ENCODE measurements at places on chromosomes 11 and 22.

DNA sequence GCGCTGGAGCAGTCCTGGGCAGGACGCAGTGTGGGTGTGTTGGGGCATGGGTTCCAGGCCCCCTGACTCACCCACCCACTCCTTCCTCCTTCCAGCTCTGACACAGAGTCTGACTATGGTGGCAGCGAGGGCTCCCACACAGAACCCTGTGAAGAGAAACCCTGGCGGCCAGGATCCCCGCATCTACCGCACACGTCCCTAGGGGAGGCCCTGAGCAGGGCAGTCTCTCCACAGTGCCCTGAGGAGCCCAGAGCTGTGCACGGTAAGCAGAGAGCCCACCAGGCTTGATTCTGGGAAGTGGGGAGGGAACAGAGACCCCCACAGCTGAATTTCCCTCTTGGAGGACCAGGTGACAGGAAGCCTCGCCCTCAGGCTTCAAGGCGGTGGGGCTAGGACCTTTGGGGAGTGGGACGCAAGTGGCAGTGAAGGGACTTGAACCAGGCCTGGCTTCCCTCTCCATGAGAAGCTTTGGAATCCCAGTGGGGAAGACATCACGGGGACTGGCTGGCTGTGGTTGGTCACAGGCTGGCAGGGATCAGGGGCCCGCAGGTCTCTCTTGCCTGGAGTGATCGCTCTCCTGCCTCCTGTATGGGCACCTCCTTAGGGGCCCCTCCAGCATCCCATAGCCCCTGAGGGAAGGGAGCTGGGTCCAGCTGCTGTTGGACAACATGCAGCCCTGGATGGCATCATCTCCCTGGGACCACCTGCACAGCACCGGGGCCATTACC lies 96.4 kb upstream of the PARVA start:
- DNase-seq: no peak

DNA sequence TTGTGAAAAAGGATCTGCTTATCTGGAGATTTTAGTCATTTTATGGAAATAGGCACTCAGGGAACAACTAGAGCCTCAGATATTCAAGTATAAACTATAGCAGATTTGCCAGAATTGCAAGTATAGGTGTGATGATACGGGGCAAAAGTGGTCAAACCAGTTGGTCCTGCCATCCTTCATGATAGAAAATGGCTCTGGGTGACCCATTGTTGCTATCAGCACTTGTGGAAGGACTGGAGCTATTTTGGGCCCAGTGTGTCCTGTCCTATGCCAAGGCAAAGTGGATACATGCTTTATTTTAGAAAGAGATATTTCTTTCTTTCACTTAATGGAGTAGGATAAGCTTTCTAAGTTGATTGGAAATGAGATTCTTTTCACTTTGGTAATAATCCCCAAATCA lies 85.2 kb downstream of the PPP6R3 start:
- no peak for DNase-seq

GRCh38 chr22:39470451-39471291 lies 13.9 kb downstream of the MGAT3 start:
- no peak for DNase-seq

GRCh38 chr11:36622431-36623136 lies 24.5 kb upstream of the RAG2 start:
- DNase-seq: peak; percentile 16

- DNase-seq: no peak
Measured at GRCh38 chr11:83471831-83472727, 185.9 kb upstream of the CCDC90B start.

GRCh38 chr11:65206901-65207300 lies 25.2 kb downstream of the CAPN1 start:
- no peak for DNase-seq

DNA sequence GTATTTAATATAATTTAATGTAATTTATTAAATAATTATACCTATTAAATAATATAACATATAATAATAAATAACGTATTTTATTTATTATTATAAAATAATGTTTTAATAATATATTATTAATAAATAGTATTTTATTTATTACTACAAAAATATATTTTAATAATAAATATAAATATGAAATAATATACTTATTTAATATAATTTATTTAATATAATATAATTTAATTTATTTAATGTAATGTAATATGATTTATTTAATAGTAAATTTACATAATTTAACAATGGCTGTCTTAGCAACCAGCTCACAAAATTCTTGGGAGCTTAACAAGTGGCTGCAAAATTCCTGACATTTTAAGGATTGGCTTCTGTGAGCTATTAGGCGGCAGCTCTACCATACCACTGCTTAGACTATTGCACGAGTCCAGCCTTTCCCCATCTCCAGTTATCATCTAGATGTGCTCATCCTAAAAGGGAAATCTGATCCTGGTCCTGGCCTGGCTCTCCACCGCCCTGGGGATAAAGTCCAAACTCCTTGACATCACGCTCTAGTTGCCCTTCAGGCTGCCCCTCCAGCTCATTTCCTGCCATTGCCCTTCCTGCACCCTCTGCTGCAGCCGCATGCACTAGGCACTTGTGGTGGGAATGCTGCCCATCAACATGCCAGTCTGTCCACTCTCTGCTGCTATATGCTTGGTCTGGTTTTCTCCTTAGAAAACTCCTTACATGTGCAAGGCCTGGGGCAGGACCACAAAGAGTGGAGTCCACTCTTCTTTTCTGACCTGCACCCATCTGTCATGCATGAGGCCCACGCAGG lies 9.8 kb downstream of the MMP20 start:
- no peak for DNase-seq

GRCh38 chr22:23520863-23521440 lies 59.1 kb downstream of the IGLL1 start:
- no peak for DNase-seq

DNA sequence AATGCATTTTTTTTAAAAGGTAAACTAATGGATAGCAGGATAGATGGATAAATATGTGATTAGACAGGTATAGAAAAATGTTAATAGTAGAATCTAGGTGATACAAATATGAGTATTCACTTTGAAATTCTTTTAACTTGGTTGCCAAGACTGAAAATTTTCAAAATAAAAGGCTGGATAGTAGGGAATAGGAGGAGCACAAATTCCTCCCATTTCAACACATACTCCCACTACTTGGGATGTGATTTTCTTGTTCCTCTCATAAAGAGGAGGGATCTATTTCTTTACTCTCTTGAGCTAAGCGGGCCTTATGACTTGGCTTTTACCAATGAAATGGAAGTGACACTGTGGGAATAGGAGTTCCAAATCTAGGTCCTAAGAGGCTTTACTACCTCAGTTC lies 35.9 kb downstream of the PIK3C2A start:
- no peak for DNase-seq

DNA sequence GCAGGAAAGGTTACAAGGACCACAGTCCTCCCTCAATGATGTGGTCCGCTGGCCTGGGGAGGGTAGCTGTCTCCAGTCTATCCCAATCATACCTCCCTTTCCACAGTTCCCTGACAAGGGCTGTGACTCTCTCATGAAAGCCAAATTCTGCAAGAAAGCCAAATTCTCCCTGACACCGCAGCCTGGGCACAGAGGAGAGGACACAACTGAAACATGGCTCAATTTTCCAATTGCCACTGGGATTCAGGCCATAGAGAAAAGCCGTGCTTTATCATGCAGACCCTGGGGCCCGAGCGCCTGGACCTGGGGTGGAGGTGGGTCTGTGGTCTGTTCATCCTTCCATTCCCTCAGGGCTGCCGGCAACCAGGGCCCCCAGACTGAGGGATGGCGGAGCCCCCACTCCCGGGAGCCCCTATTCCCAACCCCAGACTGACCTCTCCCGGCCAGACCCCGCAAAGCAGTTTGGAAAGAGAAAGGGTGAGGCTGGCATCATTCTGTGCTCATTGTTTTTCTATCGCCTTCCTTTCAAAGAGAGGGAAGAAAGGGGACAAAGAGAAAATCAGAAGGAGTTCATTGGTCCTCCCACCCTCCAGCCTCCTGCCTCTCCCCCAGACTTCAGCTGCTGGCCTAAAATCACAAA lies 239.5 kb downstream of the BUD13 start:
- DNase-seq: no peak

DNA sequence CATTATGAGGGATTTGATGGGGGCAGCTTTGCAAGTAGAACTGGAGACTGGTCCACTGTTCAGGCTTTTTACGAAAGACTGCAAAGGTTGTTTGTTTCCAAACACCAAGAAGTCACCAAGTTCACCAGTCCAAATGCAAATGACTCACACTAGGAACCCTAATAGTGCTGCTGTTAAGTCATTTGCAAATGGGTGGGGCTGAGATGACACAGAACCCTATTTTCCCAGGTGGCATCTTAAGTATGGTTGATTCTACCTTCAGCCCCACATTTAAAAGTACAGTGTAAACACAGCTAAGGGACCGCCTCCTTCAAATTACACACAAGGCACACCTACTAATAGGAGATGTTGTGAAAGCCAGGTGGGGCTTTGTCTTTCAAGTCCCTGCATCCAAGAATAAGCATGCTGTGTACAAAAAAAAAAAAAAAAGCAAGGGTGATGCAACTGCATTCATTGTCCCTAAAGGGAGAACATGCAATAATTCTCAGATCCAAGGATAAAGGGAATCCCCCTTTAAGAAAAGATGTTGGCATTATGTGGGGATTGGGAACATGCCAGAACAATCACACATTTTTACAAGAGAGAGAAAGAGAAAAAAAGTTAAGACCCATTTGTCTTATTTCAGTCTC lies 27.3 kb downstream of the BDNF start:
- no peak for DNase-seq

GRCh38 chr11:60305906-60306619 lies 21.0 kb upstream of the MS4A6E start:
- DNase-seq: no peak

DNA sequence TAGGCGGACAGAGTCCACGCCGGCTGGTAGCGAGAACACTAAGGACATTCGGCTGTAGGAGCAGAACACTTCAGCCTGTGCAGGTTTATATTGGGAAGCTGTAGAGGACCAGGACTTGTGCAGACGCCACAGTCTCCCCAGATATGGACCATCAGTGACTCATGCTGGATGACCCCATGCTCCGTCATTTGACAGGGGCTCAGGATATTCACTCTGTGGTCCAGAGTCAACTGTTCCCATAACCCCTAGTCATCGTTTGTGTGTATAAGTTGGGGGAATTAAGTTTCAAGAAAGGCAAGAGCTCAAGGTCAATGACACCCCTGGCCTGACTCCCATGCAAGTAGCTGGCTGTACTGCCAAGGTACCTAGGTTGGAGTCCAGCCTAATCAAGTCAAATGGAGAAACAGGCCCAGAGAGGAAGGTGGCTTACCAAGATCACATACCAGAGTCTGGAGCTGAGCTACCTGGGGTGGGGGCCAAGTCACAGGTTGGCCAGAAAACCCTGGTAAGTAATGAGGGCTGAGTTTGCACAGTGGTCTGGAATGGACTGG lies 17.2 kb downstream of the P2RY2 start:
- no peak for DNase-seq

DNA sequence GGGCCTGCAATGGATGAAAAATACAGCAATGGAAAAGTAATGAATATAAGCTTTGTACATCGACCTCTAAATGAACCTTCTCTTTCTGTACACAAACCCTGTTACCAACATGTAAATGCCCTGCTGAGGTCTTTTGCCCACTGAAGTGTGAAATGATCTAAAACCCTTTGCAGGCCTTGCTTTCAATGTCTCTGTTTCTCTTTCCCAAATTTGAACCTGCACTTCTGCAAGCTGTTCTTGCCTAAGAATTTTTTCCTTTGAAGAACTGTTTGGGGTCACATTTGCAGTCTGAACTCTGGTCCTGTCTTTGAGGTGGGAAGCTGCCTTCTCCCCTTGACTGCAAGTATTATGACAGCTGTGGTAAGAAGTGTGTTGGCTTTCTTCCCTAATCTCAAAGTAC lies 1237.1 kb downstream of the FAM181B start:
- DNase-seq: no peak

- DNase-seq: no peak
Measured at GRCh38 chr11:7749456-7749855, 43.2 kb upstream of the OVCH2 start.

DNA sequence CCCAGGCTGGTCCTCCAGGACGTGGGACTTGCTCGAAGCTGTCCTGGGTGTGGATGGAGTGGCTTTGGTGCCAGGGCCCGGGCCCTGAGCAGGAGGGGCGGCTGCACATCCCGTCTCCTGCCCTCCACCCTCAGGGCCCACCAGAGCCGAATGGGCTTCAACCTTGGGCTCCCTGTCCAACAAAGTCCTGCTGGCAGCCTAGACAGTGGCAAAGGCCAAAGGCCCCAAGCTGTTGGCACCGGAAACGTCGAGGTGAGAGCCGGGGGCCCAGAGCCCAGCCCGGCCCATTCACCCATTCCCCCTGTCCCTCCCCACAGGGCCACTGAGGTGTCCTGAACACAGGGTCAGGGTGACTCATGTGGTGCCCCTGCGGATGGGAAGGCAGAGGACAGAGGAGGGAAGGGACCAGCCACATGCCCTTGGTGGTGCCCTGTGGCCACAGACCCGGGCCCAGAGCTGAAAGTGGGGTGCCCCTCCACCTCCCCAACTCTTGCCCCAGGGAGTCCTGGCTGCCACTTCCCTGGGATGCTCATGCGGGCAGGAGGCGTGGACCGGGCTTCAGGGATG lies 9.1 kb downstream of the TSPAN32 start:
- DNase-seq: no peak

DNA sequence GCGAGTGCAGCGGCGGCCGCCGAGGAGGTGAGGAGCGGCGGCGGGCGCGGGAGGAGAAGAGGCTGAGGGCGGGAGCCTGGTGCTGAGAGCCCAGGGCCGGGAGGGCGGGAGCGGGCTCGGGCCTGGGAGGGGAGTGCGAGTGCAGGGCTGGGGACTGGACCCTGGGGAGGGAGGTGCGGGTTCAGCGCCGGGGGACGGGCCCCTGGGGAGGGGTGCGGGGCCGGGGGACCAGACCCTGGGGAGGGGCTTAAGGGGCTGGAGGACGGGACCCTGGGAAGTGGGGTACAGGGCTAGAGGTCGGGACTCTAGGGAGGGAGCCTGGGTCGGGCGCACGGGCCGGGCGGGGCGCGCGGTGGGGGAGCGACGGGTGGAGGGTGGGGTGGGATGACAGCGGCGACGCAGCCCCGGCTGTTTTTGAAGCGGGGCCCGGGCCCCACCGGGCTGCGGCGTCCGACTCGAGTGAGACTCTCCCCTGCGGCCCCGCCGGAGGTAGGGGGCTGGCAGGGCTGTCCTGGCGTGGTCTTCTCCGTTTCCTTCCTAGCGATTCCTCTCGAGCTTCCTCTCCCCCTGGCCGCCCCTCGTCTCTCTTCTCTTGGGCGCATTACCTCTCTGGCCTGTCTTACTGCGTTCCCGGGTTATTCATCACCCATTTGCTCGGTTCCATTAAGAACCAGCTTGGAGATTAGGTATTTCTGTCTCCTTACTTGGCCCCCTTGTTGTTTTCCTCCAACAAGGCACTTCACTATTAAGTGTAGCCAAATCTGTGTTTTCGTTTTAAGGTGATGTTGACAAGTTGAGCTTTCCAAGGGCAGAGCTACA lies 754 bp downstream of the NUP50 start:
- no peak for DNase-seq

GRCh38 chr11:96162816-96163499 lies 180.0 kb downstream of the MAML2 start:
- no peak for DNase-seq

Measured in CD4-positive, alpha-beta T cell treated with Interleukin-17A for 1 hour (primary cell).